Stimulated activated CD8-positive, alpha-beta memory T cell treated with anti-CD3 and anti-CD28 coated beads, Interleukin-7, amount 100 ng/mL, for 24 hours (primary cell): ENCODE measurements at places on chromosomes 3 and 15.

DNA sequence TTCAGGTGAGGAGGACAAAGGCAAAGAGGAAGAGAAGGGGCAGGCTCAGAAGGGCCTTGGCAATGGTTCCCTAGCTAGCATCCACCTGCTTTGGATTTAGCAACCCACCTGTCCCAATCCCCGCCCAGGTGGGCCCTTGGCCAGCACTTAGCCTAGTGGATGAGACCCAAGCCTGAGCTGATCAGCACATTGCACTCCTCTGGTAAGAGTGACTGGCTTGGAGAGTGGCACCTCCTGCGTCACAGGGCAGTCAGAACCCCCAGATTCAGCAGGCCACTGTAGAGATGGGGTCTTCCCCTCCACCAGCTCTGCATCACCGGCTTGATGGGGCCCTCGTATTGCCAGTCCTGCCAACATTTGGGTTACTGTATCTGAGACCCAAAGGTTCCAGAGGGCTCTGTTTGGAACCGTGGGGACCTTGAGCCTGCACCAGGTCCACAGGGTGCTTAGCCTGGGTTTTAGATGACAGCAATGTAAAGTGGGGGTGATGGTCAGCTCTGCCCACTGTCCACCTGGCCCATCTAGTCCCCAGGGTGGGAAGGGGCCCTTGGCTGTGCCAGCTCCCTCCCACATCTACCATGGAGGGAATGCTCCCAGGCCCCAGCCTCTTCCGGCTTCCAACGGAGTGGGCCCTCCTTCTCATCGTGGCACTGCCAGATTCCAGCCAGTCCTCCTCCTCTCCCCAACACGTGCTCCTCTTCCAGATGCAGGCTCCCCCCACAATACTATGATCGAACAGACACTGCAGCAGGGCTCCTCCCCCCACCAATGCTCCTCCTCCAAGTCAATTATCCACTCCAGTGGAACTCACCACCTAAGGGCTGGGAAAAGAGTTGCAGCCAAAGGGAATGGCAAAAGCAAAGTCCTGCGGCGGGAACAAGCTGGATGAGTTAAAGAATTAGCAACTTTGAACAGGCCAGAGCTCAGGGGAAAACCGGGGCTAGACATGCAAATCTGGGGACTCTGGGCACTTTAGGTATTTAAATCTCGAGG lies 45.7 kb downstream of the LHFPL4 start:
- no peak for DNase-seq

DNA sequence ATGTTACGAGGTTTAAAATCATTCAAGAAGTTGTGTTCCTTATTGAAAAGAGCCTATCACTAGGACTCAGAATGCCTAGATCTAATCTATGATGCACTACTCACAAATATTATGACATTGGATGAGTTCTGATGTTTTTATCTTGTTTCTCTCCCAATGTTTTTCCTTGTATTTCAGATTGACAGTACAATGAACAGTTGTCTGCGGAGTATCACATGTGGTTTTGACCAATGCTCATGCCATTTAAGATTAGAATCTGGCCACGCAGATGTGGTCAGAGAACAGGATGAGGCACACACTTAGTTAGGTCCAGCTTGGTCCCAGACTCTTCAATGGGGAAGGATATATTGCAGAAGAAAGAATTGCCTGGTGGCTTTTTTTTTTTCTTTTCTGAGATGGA lies 25.6 kb upstream of the CCDC50 start:
- no peak for DNase-seq

DNA sequence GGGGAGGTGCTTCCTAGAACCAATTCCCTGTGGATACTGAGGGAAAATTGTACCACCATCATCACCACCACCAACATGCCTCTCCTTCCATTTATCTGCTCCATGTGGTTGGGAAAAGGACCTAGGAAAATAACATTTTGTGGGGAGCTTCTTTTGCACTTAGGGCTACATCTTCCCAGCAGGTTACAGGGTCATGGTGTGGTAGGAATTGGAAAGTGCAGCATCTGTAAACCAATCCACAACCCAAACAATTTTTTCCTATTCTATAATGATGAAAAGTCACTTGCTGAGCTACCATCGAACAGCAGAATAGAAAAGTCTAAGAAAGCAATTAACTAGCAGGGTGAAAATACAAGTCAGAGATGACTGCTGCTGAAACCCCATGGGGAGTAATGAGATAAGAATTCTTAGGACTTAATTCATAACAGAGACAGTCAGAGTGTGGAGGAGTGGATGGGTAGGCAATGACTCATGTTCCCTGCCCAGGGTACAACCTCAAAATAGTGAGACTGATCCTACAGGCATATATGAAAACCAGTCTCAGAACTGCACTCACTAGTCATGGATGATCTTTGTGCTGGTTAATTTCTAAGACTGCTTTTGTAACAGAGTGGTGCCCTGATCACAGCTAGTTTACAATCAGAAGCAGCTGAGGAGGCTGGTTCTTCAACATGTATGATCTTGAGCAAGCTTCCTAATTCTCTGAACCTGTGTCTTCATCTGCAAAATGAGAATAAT lies 38.1 kb upstream of the LEKR1 start:
- DNase-seq: no peak

DNA sequence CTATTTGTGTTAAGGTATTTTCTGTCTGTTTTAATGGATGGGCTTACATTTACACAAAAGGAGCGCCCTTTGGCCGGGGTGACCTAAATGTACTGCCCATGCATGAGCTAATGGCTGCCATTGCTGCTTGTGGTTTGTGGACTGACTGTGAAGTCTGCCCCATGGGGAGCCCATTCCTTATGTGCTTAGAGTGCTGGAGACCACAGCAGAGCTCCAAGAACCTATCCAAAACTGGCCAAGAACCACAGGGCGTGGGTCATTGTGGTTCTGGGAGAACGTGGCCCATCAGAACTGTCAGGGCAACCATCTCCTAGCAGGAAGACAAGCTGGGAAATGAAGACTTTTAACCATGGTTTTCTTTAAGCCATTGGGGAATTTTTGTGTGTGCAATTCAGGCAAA lies 105.3 kb downstream of the CHDH start:
- DNase-seq: no peak

GRCh38 chr3:179304605-179305004 lies 18.2 kb upstream of the ZNF639 start:
- no peak for DNase-seq

- DNase-seq: no peak
Observed at GRCh38 chr3:61564395-61565059, 3.2 kb downstream of the PTPRG start.

DNA sequence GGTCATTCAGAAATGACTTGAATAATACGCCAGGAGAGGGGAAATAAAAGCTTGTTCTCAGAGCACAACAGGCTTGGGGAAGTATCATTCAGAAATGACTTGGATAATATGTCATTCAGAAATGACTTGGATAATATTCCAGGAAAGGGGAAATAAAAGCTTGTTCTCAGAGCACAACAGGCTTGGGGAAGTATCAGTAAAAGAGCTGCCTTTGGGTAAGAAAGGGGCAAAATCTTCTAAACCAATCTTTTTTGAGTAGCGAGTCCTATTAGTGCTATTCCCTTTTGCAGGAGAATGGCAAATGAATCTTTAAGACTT lies 20.9 kb downstream of the GABRR3 start:
- DNase-seq: no peak
